ENCODE measurements at places on chromosomes 6 and 20. TPM values are rescaled to one million over a fixed set of nuclear protein-coding genes. Genes with fewer than 3 reads are reported as not detected.

C20orf173 gene
- not detected for total RNA-seq

KCNB1 gene
- under 0.01 TPM for total RNA-seq

PPP1R16B gene
- 0.56 TPM for total RNA-seq

ADGB gene
- total RNA-seq, result not detected

KIAA0408 gene
- 1.6 TPM for total RNA-seq

ARMC12 gene
- 3.9 TPM for total RNA-seq

LY6G6F gene
- not detected for total RNA-seq

WFDC12 gene
- total RNA-seq, result not detected

CD109 gene
- total RNA-seq, result 34.9 TPM

OR2W1 gene
- total RNA-seq, result not detected

FAM217A gene
- not detected for total RNA-seq

PDYN gene
- total RNA-seq, result not detected

PDE10A gene
- total RNA-seq, result 44.2 TPM

OR2H1 gene
- not detected for total RNA-seq

TCP1 gene
- total RNA-seq, result 136 TPM

TAB2 gene
- total RNA-seq, result 35.5 TPM

SLC25A27 gene
- 7.9 TPM for total RNA-seq

AHI1 gene
- total RNA-seq, result 12.0 TPM

ZMYND8 gene
- total RNA-seq, result 18.8 TPM

HLA-DMB gene
- total RNA-seq, result not detected

MMS22L gene
- 19.1 TPM for total RNA-seq

SRSF3 gene
- 127 TPM for total RNA-seq

HDGFL1 gene
- not detected for total RNA-seq

GPX6 gene
- total RNA-seq, result not detected

BPIFB4 gene
- total RNA-seq, result not detected

FOXF2 gene
- total RNA-seq, result 106 TPM

CYB5R4 gene
- 16.0 TPM for total RNA-seq

RBM12 gene
- total RNA-seq, result 31.9 TPM

Measured in epithelial cell of alveolus of lung (primary cell).